Stimulated activated CD4-positive, alpha-beta T cell treated with anti-CD3 and anti-CD28 coated beads, Interleukin-1b, Interleukin-23, amount 100 ng/mL, for 24 hours (primary cell): ENCODE measurements at places on chromosomes 2 and 18.

DNA sequence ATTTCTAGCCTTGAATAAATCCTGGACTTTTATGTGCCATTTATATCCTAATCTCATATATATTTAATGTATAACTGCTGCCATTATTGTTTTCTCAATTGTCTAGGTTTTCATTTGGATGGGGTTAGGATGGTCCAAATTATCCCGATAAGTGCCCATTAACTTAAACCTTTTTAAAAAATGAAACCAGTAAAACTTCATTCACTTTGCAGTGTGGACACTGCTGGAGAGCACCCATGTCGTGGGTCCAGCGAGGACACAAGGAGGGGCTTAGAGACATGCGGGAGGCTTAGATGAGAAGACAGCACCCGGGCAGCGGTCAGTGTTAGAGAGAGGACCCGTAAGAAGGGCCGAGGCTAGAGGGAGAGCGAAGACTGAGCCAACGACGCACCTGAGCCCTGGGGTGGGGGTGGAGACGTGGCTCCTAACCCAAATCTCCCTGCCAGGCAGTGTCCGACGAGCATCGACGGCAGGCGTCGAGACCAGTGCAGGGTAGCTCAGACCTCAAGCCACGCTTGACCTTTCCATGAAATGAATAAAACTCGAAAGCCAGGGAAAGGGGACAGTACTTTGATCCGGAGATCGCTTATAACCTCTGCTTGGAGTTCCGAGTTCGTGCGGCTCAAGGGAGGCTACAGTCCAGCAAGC, 9.0 kb upstream of the EN1 start:
- no peak for DNase-seq

- DNase-seq: no peak
Observed at GRCh38 chr2:189022492-189022891, 48.3 kb downstream of the COL3A1 start.

- DNase-seq: no peak
Observed at GRCh38 chr2:220521551-220521950, 894.1 kb downstream of the SLC4A3 start.

DNA sequence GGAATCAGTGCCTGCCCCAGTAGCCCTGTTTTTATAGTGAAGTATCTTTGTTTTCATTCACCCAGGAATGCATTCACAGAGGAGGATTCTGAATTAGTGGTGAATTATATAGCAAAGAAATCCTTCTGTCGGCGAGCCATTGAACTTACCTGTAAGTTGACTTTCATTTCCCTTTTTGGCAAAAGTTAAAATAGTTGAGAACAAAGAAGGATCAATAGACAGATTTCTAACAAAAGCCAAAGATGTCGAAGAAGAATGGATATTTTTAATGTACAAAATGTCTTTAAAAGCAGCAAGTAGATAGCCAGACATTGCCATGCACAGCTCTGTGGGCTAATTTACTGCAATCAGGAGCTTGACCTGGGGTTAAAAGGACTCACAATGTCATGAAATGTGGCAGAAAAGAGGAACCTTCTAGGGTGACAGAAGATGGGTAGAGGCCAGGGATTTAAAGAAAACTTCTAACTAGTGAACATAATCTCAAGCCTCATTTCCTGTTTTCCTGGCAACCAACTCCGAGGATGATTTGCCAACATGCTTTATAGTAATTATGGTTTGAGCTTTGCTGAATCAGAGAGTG, 53.8 kb upstream of the TMEM87B start:
- DNase-seq: no peak

- DNase-seq: no peak
Observed at GRCh38 chr2:3727397-3728045, 24.1 kb downstream of the DCDC2C start.

- no peak for DNase-seq
Observed at GRCh38 chr2:240726876-240727275, 35.2 kb downstream of the AQP12A start.

DNA sequence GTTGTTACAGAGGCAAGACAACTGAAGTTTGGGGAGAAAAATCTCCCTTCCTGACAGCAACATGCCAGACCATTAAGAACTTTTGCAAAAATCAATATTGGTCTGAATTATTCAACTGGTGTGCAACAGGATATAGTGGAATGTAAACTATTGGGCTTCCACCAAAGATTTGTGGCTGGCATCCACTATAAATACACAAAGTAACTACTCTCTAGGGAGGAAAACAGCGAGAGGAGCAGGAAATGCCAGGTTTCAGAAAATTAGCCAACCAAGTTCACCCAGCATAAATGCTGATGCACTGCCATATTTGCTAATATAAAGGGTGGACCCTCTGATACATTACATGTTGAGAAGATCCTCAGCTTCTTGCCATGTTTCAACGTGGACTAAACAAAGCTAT, 267.6 kb upstream of the LYPD1 start:
- no peak for DNase-seq
